ENCODE measurements at places on chromosomes 6 and 20.
A peak's percentile ranks its signal among the peaks of the same experiment; 100 is the strongest.

DNA sequence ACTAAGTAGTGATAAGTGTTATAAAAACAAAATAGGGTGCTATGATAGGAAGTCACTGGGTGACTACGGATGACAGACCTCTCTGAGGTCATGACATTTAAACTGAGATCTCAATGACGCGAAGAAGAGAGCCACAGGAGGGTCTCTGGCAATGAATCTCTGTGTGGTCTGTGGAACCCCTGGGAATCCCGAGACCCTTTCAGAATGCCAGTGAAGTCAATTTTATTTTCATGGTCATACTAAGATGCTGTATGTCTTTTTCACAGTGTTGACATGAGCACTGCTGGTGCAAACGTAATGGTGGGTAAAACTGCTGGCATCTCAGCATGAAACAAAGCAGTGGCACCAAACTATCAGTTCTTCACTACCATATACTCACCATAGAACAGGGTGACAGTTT lies 155.0 kb downstream of the GJA10 start:
- ATAC-seq, result no peak

DNA sequence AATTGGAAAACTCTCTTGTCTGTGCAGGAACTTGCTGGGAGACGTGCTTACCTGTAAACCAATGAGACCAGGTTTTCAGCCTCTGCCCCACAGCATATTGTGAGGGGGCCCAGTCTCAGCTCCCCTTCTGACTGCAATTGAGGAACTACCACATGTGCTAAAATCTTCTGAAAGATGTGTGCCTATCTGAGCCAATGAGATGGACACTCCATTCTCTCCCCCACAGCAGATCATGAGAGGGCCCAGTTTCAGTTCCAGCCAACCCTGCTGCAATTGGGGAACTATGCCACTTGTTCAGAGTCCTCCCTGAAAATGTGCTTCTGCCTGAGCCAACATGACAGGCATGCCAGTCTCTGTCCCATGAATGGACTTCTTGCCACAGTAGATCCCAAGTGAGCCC lies 20.9 kb upstream of the PI3 start:
- ATAC-seq, result no peak

GRCh38 chr20:4040283-4041179 lies 25.2 kb upstream of the RNF24 start:
- no peak for ATAC-seq

GRCh38 chr20:44092551-44093248 lies 94.3 kb downstream of the JPH2 start:
- no peak for ATAC-seq

GRCh38 chr6:52394251-52394666 lies 25.9 kb upstream of the EFHC1 start:
- ATAC-seq, result no peak

DNA sequence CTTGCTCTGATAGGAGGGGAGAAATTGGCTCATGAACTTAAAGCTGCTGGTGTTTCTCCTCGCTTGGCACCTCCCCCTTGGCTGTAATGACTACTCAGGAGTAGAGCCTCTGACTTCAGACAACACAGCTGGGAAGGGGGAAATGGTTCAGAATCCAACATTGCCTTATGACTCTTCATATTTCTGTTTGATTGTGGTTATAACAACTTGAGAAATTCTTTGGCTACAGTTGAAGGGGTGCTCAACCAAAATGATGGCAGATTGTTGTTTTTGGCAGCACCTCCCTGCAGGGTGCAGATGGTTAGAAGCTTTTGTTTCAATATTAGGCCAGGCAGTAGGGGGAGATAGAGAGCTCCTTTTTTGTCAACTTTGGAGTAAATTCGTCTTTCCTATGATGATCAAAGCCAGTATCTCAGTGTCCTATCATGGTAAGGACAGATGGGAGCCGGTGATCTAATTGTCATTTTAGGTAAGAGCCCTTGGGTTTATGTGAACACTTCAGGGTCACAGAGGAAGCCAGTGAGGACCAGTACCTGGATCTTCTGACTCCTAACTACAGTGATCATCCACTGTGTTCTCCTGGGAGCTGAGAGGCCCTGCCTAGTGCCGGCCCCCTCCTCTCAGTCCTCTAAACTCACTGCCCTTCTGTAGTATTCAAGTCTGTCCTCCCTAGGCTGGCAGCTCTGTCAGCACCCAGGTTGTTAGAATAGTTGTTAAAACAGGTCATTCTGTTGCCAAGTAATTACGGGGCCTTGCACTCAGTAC lies 39.9 kb downstream of the RPRD1B start:
- ATAC-seq, result peak; percentile 89

DNA sequence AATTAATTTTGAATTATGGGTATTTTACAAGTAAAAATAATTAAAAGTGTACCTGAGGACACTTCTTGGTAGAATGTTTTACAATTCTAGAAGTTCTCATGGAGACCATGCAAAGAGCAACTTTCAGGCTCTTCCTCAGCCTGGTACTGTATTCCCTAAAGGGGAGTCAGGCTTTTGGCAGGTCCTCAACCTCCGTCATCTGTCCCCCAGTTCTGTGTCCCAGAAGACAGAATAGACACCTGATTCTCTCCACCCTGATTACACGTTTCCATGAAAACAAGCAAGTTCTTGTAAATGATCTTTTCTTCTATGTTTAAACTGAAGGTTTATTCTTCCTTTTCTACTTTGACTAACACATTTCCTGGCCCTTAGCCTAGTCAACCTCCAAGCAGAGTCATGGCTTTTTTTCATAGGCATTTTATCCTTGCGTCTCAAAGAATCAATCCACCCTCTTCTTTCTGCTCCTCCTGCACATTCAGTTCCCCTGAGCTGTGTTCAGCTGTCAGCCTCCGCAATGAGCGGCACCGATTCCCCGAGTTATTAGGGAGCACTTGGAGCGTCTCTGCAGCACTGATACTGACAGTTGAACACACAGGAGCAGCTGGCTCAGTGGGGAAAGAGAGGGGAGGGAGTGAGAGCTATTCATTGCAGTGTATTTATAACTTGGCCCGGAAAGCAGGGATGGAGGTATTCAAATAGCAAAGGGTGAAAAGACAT lies 1082.4 kb upstream of the MAP3K7 start:
- no peak for ATAC-seq

DNA sequence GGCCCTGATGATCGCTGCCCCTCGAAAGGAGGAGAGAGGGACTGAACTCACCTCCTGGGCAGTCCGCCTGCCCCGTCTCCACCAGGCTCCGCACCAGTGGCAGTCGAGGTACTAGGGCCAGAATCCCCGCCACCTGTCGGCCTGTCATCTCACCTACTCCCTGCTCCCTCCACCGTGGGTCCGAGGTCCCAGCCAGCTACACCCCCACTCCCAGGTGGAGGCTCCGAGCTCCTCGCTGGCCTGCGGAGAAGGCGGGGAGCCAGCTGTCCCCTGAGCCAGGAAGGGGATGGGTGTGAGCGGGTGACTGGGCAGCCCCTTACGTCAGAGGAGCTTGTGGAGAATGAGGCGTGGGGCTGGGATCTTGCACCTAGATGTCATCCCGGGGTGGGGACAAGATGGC lies 1066.5 kb upstream of the MANEA start:
- no peak for ATAC-seq

- ATAC-seq, result no peak
Observed at GRCh38 chr6:149389509-149390297, 10.4 kb upstream of the SUMO4 start.

- no peak for ATAC-seq
Observed at GRCh38 chr6:34601706-34602105, 45.6 kb upstream of the SPDEF start.

DNA sequence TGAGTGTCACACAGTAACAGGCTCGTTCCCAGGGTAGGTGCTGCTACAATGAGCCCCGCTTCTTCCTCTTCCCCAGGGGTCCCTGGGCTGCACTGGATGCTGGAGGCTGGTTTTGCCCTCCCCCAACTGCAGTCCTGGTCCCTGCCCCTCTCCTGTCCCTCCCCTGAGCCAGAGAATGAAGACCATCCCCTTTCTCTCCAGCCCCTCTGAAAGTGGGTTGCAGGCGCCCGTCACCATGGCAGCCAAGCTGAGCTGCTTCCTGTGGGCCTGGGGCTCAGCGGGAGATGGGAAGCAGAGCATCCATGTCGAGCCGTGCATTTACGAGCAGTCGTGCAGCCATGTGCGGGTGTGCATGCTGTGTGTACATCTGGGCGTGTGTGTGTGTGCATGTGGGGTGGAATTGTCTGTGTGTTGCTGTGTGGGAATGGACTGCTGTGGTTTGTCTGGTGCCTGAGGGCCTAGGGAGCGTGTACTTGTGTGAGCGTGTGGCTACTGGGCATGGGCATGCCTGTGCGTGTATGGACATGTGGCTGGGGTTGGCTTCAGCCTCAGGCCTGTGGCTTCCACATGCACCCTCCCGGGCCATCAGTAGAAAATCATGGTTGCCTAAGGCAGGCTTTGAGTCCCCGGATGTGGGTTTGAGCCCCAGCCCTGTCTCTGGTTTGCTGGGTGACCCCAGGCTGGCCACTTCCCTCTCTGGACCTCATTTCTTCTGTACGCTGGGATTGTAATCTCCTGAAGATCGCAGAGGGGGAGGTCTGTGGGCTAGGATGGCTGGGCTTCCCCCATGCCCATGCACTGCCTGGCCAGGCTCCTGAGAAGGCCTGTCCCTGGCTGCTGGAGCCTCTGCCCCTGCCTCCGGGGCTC lies 48.8 kb downstream of the SRC start:
- no peak for ATAC-seq

DNA sequence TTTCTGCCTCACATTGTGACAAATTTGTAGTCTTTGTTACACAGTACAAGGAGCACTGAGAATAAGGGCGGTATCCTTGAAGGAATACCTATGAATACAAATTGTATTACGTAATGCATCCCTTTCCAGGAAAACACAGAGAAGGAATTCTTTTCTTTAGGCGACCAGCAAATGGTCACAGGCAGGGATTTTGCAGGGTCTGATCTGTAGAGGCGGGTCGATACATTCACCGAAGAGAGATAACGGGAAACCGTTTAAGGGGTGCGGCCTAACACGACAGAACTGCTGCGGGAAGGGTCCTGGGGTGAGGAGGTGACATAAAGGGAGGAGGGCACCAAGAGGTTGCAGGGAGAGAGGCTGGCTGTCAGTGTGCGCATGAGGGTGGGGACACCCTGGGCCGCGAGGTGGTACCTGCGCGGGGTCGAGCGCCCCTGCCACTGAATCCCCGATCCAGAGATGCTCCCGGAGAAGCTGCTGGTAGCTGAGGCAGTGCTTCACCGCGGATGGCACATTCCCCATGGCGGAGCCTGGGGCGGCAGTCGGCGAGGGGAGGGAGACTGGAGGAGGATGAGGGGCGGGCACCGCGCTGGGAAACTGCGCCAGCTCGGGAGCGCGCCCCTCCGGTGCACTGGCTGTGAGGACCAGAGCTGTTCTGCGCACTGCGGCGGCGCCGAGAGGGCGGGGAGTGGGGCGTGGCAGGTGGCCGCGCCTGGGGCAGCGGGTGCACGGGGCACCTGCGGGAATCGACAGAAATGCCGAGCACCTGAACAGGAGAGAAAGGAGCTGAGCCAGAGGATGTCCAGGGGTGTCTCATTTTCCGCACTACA lies at the start of gene HMGCLL1:
Gene HMGCLL1, minus strand, starts transcription at position 656 of the 827 bp plus-strand sequence. Its CDS starts 137 bp downstream, at position 519.
- ATAC-seq, result peak; percentile 60

- no peak for ATAC-seq
Observed at GRCh38 chr6:53399027-53399344, 50.2 kb upstream of the ELOVL5 start.

- ATAC-seq, result peak; percentile 69
Observed at GRCh38 chr6:37566111-37566949, 66.6 kb upstream of the CCDC167 start.

- ATAC-seq, result no peak
Observed at GRCh38 chr6:37480951-37481534, 18.6 kb downstream of the CCDC167 start.

DNA sequence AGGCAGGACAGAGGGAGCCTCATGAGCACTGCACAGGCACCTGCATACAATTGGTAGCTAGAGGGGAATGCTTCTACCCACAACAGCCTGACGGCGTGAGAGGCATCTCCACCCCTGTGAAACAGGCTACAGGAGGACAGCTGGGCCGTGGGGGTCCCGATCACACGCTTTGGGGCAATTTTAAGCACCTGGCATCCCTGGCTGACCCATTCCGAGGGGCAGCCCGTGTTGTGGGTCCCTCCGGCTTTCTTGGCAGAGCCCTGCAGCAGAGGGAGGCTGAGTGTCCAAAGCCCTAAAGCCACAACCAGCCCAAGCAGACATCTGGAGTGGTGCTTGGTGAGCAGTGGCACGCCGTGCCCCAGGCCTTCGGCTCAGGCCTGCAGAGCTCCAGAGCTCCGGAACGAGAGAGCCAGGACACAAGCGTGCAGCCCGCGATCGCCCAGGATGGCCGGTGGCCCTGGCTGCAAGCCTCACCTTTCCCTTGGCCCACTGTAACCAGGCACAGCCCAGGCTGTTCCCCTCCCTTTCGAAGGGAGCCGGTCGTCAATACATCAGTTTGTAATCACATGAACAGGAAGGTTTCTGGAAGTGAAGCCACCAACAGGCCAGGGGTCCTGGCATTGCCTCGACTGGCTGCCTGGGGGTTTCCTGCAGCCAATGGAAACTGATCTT lies 81.4 kb downstream of the DLL1 start:
- no peak for ATAC-seq

DNA sequence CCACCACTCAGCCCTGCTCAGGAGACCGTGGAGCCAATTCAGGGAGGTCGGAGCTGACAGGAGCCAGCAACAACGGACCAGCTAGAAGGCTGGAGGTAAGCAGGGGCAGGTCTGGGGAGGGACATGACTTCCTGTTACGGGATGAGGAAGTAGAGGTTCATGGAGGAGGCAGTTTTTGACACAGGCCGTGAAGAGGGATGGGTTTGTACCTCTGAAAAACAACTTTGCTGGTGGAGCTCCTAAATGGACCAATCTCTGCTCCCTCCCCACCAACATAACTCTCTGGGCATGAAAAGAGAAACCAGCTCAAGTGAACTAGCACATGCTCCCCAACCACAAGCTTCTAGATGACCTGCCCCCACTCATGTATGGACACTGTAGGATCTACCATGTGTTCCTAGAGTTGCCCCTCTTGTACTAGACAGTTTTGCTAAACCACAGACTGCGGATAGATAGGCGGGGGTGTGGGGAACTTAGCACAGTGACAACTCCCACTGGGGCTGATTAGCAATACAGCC lies 31.4 kb downstream of the RALGAPA2 start:
- no peak for ATAC-seq

GRCh38 chr6:1963596-1963995 lies 281.8 kb downstream of the GMDS start:
- no peak for ATAC-seq

DNA sequence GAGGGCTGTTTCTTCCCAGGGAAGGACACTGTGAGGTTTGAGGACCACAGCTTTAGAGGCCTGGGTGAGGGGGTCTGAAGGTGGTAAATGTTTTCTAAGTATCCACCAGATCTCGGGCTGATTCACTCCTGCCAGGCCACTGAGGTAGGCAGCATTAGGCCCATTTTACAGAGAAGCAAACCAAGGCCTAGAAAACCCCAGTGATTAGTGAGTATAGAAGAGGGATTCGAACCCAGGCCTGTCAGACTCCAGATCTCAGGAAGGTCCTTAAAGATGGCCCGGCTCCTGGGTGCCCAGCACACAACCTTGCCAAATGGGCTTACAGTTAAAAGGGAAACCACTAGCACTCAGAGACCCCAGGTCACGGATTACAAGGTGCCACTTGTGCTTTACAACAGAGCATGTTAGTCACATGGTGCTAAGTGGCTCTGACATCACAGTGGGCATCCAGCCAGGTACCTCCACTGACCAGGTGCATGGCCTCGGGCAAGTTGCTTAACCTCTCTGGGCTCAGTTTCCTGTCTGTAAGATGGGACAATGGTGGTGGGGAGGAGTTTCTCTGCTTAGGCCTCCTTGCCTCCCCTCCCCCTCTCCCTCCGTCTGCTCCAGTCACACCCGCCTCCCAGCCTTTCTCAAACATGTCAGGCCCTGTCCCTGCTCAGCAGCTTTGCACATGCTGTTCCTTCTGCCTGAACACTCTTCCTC lies 18.8 kb upstream of the SIRPA start:
- ATAC-seq, result no peak

GRCh38 chr20:57957411-57958049 lies 247.7 kb upstream of the PMEPA1 start:
- ATAC-seq, result peak; percentile 25

GRCh38 chr20:37345339-37346235 lies at the start of gene SRC:
Gene SRC (plus strand): TSS chr20:37346140. CDS start chr20:37384154, 38,014 bp downstream.
- ATAC-seq, result peak; percentile 90

Measured in gastroesophageal sphincter (tissue), 4 donors.